ENCODE measurements at places on chromosomes 6 and 20. TPM values are rescaled to one million over a fixed set of nuclear protein-coding genes. Genes with fewer than 3 reads are reported as not detected.

ECT2L gene
- not detected for total RNA-seq

TRMT6 gene
- total RNA-seq: 11.8 TPM

ARHGAP18 gene
- total RNA-seq: 3.2 TPM

ANKRD60 gene
- not detected for total RNA-seq

MCCD1 gene
- total RNA-seq: not detected

ZNF133 gene
- 5.2 TPM for total RNA-seq

IP6K3 gene
- not detected for total RNA-seq

POPDC3 gene
- total RNA-seq: not detected

ANGPT4 gene
- not detected for total RNA-seq

PBOV1 gene
- not detected for total RNA-seq

MOCS1 gene
- 1.2 TPM for total RNA-seq

SLC17A1 gene
- not detected for total RNA-seq

PGC gene
- total RNA-seq: not detected

OR2H2 gene
- not detected for total RNA-seq
